ENCODE measurements at places on chromosomes 2 and 18. TPM values are rescaled to one million over a fixed set of nuclear protein-coding genes. Genes with fewer than 3 reads are reported as not detected.
A peak's percentile ranks its signal among the peaks of the same experiment; 100 is the strongest.

The DUSP2 gene
- 1.2 TPM for polyA plus RNA-seq

The ASB1 gene
- polyA plus RNA-seq: 33.6 TPM

The POMC gene
- polyA plus RNA-seq: not detected

The LRRTM4 gene
- polyA plus RNA-seq: 0.10 TPM

The SKOR2 gene
- polyA plus RNA-seq: not detected

The STPG4 gene
- 0.20 TPM for polyA plus RNA-seq

The RNF144A gene
- 17.3 TPM for polyA plus RNA-seq

The C2orf15 gene
- 0.25 TPM for polyA plus RNA-seq

GRCh38 chr18:11339188-11339775 lies 189.9 kb upstream of the PIEZO2 start:
- no peaks in the 10 kb centered on the region for H3K4me1 ChIP-seq
- no peak overlapping the region for H3K27ac ChIP-seq
- H3K27me3 ChIP-seq: no peaks in the 10 kb centered on the region
- no peaks in the 10 kb centered on the region for H3K36me3 ChIP-seq
- H3K4me3 ChIP-seq: no peak overlapping the region
- no peak for DNase-seq

DNA sequence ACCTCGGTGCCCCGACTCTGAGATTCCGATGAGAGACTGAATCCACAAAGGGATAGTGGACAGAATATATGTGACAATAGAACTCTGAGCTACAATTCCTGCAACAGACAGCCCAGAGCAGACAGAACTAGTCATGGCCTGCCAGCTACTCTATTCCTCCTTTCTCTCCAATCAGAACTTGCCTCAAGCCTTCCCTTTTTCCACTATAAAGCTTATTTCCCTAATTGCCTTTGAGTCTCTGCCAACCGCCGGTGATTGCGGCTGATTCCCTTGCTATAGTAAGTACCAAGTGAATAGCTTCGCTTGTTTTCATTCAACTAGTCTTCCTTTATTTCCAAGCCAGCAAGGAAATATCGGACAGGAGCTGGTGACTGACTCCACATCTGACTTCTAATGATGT lies 96.8 kb downstream of the DSC3 start:
- H3K4me3 ChIP-seq: no peak overlapping the region
- no peaks in the 10 kb centered on the region for H3K27me3 ChIP-seq
- no peaks in the 10 kb centered on the region for H3K4me1 ChIP-seq
- H3K36me3 ChIP-seq: no peaks in the 10 kb centered on the region
- DNase-seq: no peak
- no peak overlapping the region for H3K27ac ChIP-seq

DNA sequence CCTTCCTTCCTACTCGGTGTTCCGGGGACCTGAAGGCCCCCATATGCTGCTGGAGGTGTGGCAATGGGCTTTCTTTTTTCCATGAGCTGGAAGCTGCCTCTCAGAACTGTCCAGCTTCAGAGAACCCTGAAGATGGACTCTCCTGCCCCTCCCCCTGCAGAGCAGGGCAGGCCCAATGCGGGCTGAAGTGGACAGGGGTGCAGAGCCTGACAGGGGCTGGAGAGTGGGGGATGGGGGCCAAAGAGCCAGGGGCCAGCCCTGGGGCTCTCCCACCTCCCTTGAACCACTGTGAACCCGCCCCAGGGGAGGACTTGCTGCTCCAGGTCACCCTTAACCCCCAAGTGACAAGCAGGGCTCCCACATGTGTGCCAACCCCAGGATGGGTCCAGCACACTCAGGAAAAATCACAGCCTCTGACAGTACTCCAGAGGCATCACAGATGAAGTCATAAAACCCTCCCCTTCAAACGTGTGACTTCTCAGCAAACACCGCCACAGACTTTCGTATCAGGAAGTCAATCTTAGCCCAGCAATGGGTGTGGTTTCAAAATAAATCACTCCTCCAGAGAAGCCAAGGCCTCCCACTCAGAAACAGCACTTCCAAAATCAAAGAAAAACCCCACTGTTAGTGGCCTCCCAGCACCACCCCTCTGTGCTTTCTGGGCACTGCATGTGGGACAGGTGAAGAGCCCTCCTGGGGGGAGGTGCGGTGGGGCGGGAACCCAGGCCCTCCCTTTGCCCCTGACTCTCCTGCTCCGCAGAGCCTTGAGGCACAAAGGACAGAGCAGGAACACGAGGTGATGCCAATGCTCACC lies 135.8 kb downstream of the HDAC4 start:
- DNase-seq: no peak
- no peaks in the 10 kb centered on the region for H3K27me3 ChIP-seq
- peaks cover 83% of the 10 kb centered on the region for H3K4me1 ChIP-seq
- H3K4me3 ChIP-seq: no peak overlapping the region

DNA sequence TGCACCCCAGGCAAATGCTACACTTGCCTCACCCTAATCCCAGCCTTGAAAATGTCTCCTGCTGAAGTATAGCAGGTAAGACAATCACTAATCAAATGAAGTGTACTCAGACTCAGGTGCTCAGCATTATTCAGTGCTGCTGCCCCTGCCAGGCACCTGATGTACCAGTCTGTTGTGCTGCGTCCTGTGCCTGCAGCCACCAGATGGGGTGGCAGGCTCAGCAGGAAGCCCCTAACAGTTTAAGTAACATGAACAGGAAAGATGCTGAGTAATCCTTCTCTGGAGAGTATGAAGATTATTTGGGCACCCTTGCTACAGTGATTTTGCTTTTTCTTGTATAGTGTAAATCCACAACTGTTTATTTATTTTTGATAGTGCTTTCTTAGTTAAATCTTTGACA lies 69.1 kb downstream of the TACR1 start:
- no peaks in the 10 kb centered on the region for H3K36me3 ChIP-seq
- H3K4me3 ChIP-seq: no peak overlapping the region
- H3K27ac ChIP-seq: no peak overlapping the region
- peak; percentile 24 for DNase-seq

- no peaks in the 10 kb centered on the region for H3K36me3 ChIP-seq
- no peaks in the 10 kb centered on the region for H3K4me1 ChIP-seq
- H3K4me3 ChIP-seq: no peak overlapping the region
- no peak overlapping the region for H3K27ac ChIP-seq
Observed at GRCh38 chr2:231819447-231820042, 33.3 kb downstream of the COPS7B start.

GRCh38 chr2:85733121-85733960 lies 20.4 kb upstream of the ATOH8 start:
- no peaks in the 10 kb centered on the region for H3K36me3 ChIP-seq
- no peak for DNase-seq
- H3K4me1 ChIP-seq: peaks cover 16% of the 10 kb centered on the region
- no peak overlapping the region for H3K27ac ChIP-seq
- H3K27me3 ChIP-seq: no peaks in the 10 kb centered on the region

GRCh38 chr2:241692448-241692847 lies 5.8 kb upstream of the DTYMK start:
- H3K27ac ChIP-seq: peak overlapping the region; percentile 24
- no peaks in the 10 kb centered on the region for H3K4me1 ChIP-seq
- no peak overlapping the region for H3K4me3 ChIP-seq
- no peak for DNase-seq

GRCh38 chr18:48864876-48865275 lies 85.9 kb downstream of the SMAD7 start:
- peaks cover 7% of the 10 kb centered on the region for H3K36me3 ChIP-seq
- H3K4me1 ChIP-seq: peaks cover under 1% of the 10 kb centered on the region
- H3K27me3 ChIP-seq: no peaks in the 10 kb centered on the region
- H3K27ac ChIP-seq: no peak overlapping the region

- H3K4me1 ChIP-seq: no peaks in the 10 kb centered on the region
- H3K27ac ChIP-seq: no peak overlapping the region
- DNase-seq: no peak
- H3K27me3 ChIP-seq: no peaks in the 10 kb centered on the region
- no peak overlapping the region for H3K4me3 ChIP-seq
Observed at GRCh38 chr18:76374330-76375281, 120.4 kb downstream of the ZNF516 start.

DNA sequence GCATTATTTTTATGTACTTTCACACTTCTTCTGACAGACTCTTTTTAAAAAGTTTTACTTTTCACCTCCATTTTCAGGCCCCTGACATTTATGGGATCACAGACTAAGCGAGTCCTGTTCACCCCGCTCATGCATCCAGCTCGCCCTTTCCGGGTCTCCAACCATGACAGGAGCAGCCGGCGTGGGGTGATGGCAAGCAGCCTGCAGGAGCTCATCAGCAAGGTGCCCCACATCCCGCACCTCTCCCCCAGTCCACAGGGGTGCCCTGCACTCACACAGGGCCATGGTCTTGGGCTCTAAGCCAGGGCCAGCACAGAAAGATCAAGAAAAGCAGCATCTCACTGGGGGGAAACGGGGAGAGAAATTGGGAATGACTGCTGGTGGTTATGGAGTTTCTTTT lies 8.6 kb downstream of the CIDEA start:
- H3K27me3 ChIP-seq: peaks cover 94% of the 10 kb centered on the region
- H3K4me3 ChIP-seq: no peak overlapping the region
- H3K27ac ChIP-seq: no peak overlapping the region
- no peak for DNase-seq

DNA sequence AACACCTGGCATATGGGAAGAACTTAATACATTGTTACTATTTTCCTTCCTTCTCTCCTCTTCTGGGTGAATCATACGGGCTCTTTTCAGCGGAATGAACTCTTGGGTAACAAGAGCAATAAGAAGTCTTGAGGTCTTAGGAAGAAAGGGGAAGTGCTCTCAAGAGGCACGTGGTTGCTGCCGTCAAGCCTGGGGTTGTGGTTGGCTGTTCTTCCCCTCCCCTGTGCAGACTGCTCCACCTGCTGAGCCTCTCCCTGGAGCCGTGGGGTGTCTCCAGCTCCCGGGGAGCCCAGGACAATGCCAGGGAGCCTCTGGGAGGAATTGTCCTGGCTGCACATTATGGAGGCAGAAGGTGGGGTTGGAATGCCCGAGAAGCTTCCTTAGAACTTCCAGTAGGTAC lies 19.4 kb downstream of the TOGARAM2 start:
- no peaks in the 10 kb centered on the region for H3K4me1 ChIP-seq
- DNase-seq: no peak
- H3K4me3 ChIP-seq: no peak overlapping the region
- no peaks in the 10 kb centered on the region for H3K36me3 ChIP-seq
- H3K27me3 ChIP-seq: no peaks in the 10 kb centered on the region

GRCh38 chr2:46545015-46545839 lies 65.9 kb downstream of the TMEM247 start:
- peaks cover 14% of the 10 kb centered on the region for H3K36me3 ChIP-seq
- DNase-seq: no peak
- H3K27ac ChIP-seq: no peak overlapping the region
- H3K27me3 ChIP-seq: no peaks in the 10 kb centered on the region

- DNase-seq: no peak
- H3K4me3 ChIP-seq: no peak overlapping the region
- H3K27ac ChIP-seq: no peak overlapping the region
Observed at GRCh38 chr2:138247302-138247701, 254.3 kb upstream of the SPOPL start.

DNA sequence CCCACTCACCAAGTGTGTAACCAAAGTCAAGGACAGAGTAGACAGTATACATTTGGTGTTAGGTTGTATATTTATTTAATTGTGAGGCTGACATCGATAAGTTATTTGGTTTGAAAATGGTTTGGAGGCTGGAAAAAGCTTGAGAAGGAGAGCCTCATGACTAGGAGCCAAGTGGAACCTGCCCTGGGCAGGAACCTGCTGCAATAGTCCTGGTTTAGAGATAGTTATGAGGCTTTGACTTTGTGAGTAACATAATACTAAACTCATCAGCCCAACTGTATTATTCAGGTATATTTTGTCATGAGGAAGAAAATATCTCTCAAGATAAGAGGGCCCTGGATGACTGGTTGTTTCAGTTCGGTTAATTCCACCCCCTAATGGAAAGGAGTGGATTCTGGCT lies 234.3 kb upstream of the CYRIA start:
- DNase-seq: no peak
- H3K4me1 ChIP-seq: peaks cover 2% of the 10 kb centered on the region
- H3K27me3 ChIP-seq: no peaks in the 10 kb centered on the region
- H3K36me3 ChIP-seq: no peaks in the 10 kb centered on the region

DNA sequence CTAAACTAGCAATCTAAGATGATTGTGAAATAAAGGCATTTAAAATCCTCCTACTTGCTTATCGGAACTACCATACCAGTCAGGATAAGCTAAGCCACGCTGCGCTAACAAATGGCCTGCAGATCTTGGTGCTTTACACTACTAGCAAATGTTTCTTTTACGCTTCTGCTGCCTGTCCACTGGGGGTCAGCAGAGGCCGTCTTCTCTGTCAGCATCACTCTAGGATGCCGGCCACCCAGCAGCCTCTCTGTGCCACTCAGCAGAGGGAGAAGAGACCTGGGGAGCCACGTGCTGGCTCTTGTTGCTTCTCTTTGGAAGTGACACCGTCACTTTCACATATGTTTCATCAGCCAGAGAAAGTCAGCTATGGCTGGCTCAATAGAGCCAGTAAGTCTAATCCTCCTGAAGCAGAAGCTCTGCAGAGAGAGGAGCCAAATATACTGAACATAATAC lies 36.6 kb downstream of the COPS8 start:
- DNase-seq: peak; percentile 68
- no peaks in the 10 kb centered on the region for H3K27me3 ChIP-seq
- no peaks in the 10 kb centered on the region for H3K36me3 ChIP-seq
- no peak overlapping the region for H3K4me3 ChIP-seq

DNA sequence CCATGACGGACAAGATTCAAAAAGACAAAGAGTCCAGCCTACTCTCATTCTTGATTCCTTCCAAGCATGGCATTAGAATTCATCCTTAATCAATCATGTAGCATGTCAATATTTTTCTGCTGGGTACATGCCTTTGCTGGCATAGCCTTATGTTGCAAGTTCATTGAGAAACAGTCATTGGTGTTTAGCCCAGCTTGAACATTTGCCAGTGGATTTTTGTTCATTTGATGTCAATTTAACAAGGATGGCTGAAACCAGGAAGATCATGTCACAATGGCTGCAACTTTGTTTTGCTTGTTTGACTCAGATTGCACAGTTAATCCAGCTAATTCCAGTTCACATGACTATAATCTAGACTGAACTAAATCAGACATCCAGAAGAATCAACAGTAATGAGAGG lies 1132.2 kb downstream of the LRP1B start:
- H3K36me3 ChIP-seq: no peaks in the 10 kb centered on the region
- H3K27ac ChIP-seq: peak overlapping the region; percentile 51
- no peak for DNase-seq

- H3K4me1 ChIP-seq: no peaks in the 10 kb centered on the region
- H3K27me3 ChIP-seq: no peaks in the 10 kb centered on the region
- no peak overlapping the region for H3K4me3 ChIP-seq
- no peak for DNase-seq
Observed at GRCh38 chr18:10928772-10929373, 220.5 kb downstream of the PIEZO2 start.

GRCh38 chr2:215843579-215843978 lies 169.8 kb downstream of the MREG start:
- H3K4me3 ChIP-seq: no peak overlapping the region
- H3K36me3 ChIP-seq: no peaks in the 10 kb centered on the region
- peaks cover 2% of the 10 kb centered on the region for H3K4me1 ChIP-seq

GRCh38 chr18:40259115-40259835 lies 1695.8 kb upstream of the PIK3C3 start:
- no peak overlapping the region for H3K27ac ChIP-seq
- no peak for DNase-seq
- no peak overlapping the region for H3K4me3 ChIP-seq
- no peaks in the 10 kb centered on the region for H3K27me3 ChIP-seq
- H3K4me1 ChIP-seq: no peaks in the 10 kb centered on the region

Data from SK-N-SH (cell line).